Cortex of kidney (tissue), 1 donor: ENCODE measurements at places on chromosomes 12 and 14.

- DNase-seq: no peak
Observed at GRCh38 chr14:55047301-55048053, 4.0 kb upstream of the MAPK1IP1L start.

DNA sequence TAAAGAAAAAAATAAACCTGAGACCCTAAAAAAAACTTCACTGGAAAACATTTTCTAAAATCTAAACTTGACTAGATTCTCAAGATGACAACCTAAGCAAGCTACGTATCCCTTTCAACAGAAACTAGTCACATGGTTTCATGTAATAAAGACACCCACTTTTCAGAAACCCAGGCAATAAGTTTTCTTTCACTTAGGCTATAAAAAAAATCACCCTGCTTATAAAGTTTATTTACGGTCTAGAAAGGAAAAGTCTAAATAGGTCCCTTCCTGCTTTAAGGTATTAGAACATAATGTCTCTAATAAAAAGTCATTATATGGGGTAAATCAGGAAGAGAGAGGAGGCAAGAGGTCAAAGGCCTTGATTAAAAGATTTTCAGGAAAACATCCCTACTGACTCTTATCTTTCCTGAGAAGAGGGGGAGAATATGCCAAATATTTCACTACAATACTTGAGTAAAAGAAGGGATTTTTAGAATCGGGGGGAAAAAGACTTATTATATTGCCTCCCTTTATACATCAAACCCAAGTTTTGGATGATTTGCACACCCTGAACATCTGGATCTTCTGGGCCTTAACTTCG is 9.5 kb downstream of the CLIP1 start:
- DNase-seq: no peak

- DNase-seq: no peak
Observed at GRCh38 chr12:104376650-104377513, 73.3 kb downstream of the EID3 start.

GRCh38 chr12:98725476-98726247 is 80.6 kb downstream of the APAF1 start:
- no peak for DNase-seq

- DNase-seq: no peak
Observed at GRCh38 chr12:44509471-44509870, 366.6 kb downstream of the NELL2 start.

DNA sequence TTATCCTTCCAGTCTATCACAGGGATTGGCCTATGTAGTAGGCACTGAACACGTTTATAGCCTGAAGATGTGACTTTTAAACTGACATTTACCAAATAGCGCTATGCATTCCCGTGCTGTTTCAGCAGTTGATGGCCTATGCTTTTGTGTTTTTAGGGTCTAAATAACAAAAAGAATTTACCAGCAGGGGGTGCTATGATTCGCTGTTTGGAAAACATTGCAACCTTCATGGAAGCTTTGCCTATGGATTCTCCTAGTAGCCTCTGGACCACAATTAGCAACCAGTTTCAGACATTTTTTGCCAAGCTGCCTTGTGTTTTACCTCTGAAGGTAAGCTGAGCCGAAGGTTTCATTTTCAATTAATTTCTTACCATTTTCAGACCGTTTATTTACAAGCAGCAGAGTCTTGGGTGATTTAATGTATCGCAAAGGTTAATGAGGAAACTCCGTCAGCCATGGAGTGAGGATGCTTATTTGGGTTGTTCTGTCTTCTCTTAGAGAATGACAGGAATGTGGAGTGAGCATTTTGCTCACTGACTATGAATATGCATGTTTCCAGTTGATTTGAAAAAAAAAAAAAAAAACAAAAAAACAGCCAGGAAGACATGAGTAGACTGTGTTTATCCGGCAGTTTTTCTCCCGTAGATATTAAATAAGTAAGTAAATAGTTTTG is 133.1 kb downstream of the PRIMA1 start:
- no peak for DNase-seq

GRCh38 chr14:69008421-69008884 is 29.4 kb upstream of the ACTN1 start:
- DNase-seq: no peak

GRCh38 chr12:66077542-66077941 is 53.0 kb downstream of the LLPH start:
- DNase-seq: no peak

- no peak for DNase-seq
Observed at GRCh38 chr14:56211084-56211483, 92.9 kb downstream of the PELI2 start.

DNA sequence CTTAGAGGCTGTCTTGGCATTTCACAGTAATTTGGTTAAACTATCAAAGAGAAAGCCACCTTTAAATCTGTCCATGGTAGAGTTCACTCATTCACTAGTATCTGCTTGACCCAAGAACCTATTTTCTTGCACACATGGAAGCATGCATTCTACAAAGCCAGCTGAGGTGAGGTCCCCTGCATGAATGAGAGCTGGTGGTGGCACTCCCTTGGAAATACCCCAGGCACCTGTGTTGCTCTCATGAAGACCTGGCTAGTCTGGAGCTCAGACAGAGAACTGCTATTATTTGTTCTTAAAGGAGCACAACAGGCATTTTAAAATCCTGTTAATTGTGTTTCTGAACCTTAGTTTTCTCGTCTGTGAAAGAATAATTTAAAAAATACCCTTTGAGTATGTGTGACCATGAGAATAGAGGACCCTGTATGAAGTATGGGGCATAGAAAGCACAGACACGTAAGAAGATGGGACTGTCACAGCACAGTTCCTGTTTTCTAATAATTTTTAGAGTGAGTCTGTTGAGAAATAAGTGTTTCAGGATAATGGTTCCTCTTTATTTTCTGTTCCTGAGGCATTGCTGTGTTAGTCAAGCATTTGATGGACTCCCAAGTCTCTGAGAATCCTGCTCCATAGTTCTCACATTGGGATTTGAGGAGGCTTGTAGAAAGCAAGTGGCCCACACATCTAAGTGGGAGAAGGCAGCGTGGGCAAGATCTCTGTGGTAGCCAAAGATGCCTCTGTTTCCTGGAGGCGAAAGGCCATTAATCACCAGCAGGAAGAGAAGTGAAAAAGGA is 10.9 kb downstream of the RGS6 start:
- no peak for DNase-seq
